A549 (cell line): ENCODE measurements at places on chromosomes 6 and 20. TPM values are rescaled to one million over a fixed set of nuclear protein-coding genes. Genes with fewer than 3 reads are reported as not detected.

GRCh38 chr6:346386-347030 is 45.0 kb upstream of the IRF4 start:
- DNase-seq, result no peak

- DNase-seq, result no peak
Measured at GRCh38 chr20:35954907-35955251, 577 bp upstream of the SCAND1 start.

GRCh38 chr6:142683714-142684141 is 261.2 kb downstream of the HIVEP2 start:
- no peak for DNase-seq

- DNase-seq, result no peak
Measured at GRCh38 chr6:115717472-115717871, 343.2 kb downstream of the FRK start.

DNA sequence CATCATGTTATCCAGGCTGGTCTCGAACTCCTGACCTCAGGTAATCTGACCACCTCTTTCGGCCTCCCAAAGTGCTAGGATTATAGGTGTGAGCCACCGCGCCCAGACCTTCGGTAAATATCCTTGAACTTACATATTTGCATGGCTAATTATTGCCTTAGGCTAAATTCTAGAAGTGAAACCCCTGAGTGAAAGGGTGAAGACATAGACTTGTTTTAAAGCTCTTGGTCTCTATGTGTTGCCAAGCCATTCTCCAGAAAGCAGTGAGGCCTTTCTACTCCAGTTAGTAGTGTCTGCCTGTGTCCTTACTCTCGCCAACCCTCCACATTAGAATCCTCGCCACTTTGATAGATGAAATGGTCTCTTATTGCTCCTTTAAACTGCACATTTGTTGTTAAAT is 2.6 kb upstream of the NOTCH4 start:
- DNase-seq, result no peak

DNA sequence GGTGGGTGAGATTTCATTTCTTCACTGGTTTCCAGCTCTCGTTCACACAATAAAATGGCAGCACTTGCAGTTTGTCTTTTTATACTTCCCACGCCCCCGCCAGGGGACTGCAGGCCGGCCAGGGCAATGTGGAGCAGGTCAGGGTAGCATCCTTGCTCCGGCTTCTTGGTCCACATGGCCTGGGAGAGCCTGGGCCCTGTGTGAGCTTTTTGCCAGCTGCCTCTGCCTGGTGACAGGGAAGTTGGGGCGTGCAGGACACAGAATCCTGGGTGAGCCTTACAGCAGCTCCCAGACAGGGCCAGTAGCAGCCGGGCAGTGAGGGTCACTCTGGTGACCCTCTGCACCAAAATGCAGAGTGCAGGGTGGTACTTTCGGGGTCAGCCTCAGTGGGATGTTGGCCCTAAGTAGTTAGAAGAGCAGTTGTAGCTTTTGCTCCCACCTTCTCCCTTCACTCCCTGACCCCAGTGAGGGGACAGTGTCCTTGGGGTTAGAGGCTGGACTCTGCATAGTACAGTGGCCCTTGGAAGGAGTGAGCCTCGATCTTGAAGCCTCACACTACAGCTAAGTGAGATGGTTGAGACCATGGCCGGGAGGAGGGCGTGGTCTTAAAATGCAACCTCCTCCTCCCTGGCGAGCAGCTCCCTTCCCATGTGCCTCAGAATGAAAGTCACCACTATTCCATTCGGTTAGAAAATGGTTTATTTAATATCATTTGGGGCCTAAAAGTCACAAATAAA is 23.8 kb downstream of the PYGB start:
- no peak for DNase-seq

GRCh38 chr6:88785478-88785877 is 177.9 kb downstream of the RNGTT start:
- no peak for DNase-seq

- DNase-seq, result no peak
Measured at GRCh38 chr20:33836277-33836676, 25.1 kb downstream of the CHMP4B start.

Gene CLPSL2
- 0.37 to 0.38 TPM in 2 of 3 replicates, not detected in the other for polyA plus RNA-seq

- DNase-seq, result no peak
Measured at GRCh38 chr20:37294262-37294981, 5.0 kb downstream of the MANBAL start.

Gene MCCD1
- not detected in 3 replicates for polyA plus RNA-seq

DNA sequence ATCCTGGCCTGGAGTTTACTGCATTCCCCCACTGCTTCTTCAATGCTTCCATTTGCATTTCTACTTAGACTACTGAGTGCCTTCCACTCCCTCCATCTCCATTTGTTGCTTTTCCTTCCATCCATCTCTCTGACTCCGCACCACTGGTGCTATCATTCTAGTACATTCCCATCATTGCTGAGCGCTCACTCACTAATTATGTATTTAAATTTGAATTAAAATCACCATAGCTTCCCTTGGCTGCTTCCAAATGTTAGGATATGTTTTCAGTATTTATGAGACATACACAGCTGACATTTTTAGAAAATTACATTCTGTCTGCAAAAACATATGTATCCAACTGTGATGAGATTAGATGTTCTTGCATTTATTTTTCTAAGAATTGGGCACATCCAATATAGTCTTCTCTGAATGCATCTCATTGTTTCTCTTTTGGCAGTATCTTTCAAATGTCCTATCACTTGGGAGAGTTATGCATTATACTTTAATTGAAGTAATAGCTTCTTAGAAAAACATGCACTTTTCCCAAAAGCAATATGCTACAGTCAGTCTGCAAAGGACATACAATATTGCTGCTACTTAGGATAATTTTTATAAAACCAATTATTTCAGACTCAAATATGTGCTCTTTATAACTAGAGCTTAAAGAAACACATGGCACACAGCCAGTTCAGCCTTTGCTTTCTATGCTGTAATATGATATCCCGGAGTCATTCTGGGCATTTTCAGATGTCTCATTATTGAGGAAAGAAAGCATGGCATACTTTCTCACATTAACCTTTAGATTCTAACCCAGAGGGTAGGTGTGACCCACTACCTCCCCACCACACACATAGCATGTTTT is 12.1 kb upstream of the COL21A1 start:
- DNase-seq, result no peak
